GM12864 (cell line): ENCODE measurements at places on chromosomes 6 and 20.

DNA sequence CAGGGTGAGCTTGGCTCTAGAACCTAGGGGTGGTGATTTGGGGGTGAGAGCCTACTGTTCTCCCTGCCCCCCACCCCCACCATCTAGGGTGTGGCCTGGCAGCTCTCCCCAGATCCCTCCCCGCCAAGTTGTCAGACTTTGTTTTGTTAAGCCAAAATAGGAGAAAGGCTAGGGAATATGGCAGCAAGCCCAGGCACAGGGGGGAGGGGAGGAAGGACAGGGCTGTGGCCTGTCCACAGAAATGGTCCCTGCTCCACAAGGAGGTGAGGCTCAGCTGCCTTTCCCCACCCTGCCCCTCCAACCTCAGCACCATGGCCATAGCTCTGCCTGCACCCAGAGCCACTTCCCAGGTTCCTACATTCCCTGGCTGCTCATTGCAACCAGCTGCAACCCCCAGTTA lies 17.2 kb downstream of the SCUBE3 start:
- DNase-seq: no peak

GRCh38 chr20:17941087-17941825 lies 27.3 kb downstream of the SNX5 start:
- no peak for DNase-seq

GRCh38 chr20:25194333-25194972 lies 1.1 kb upstream of the ENTPD6 start:
- DNase-seq: no peak

GRCh38 chr6:129749749-129750120 lies 39.8 kb upstream of the ARHGAP18 start:
- DNase-seq: no peak

GRCh38 chr6:35341557-35341956 lies 801 bp upstream of the PPARD start:
- no peak for DNase-seq

DNA sequence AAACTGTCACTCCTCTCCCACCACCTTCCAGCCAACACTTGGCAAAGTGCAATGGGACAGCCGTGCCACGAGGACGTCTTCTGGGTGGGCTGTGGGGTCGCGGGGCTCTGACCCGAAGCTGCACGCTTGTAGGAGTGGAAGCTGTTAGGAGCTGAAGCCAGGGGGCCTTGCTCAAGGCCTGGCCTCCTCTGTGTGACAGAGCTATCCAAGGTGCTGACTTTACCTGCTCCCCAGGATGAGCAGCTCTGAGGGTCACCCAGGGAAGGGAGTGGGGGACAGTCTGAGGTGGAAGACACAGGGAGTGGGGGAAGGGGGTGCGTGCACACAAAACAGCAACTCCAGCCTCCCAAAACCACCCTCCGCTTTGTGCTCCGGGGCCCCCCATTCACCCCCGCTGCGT lies 17.5 kb upstream of the CHRNA4 start:
- no peak for DNase-seq

- DNase-seq: no peak
Measured at GRCh38 chr6:70221025-70221714, 81.7 kb downstream of the COL9A1 start.

DNA sequence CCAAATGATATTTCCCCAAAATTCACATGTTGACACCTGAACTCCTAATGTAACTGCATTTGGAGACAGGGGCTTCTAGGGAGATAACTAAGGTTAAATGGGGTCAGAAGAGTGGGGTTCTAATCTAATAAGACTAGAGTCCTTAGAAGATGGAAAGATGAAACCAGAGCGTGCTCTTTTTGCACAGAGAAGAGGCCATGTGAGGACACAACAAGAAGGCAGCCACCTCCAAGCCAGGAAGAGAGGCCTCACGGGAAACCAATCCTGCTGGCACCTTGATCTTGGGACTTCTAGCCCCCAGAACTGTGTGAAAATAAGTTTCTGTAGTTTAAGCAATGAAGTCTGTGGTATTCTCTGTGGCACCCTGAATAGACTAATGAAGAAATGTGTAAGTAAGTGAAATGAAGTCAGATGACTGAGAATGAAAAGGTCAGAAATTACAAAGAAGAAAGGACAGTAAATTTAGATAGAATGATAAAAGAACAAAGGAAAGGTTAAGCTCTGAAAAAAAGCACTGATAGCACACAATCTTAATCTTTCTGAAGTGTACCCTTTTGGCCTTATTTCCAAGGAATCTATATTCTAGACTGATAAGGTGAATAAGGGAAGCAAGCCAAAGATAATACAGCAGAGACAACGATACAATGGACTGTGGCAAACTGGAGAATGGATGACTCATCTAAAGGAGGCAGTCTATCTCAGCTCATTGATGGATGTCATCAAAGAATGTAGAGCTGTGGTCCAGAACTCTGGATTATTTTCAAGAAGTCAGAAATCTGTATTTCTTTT lies 110.4 kb downstream of the MYB start:
- no peak for DNase-seq

- no peak for DNase-seq
Measured at GRCh38 chr20:37734228-37734985, 40.6 kb downstream of the CTNNBL1 start.

GRCh38 chr20:53336892-53337291 lies 256.7 kb downstream of the ZNF217 start:
- DNase-seq: no peak

GRCh38 chr6:133062077-133062476 lies 179.1 kb upstream of the EYA4 start:
- no peak for DNase-seq

GRCh38 chr6:37994223-37994622 lies 174.7 kb downstream of the ZFAND3 start:
- DNase-seq: no peak

DNA sequence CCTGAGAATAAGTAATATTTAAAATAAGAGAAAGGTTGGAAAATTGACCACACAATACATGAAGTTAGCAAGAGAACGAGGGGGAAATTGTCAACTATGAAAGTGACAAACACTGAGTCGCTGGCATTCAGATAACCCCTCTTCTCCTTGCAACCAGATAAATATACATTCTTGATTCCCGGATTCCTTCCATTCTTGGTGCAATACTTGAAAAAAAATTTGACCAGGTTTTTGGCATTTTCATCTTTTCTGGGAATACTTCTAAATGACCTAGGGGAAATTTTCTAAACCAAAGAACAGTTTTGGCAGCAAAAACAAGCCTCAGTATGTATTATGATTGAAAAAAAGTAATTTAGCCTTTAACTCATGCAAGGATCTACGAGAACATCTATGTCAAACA lies 164.0 kb downstream of the PDE7B start:
- DNase-seq: no peak

- DNase-seq: no peak
Measured at GRCh38 chr6:125020385-125020784, 58.1 kb downstream of the RNF217 start.

- DNase-seq: no peak
Measured at GRCh38 chr6:150967381-150967780, 101.9 kb downstream of the MTHFD1L start.

DNA sequence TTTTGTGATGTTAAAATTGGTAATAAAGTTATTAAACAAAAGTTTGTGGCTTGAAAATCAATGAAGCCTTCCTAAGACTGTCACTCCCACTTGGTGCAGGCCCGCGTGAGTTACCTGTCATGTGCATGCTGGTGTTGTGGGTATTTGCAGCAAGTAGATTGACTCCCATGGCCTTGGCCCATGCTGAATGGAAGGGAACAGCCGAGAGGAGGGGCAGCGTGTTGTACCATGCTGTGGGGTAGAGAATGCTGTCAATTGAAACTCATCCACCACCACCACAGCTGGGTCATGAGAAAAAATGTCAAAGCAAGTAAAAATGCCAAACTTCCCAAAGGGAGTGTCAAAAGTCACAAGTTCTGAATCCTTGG lies 12.7 kb upstream of the VNN1 start:
- no peak for DNase-seq

DNA sequence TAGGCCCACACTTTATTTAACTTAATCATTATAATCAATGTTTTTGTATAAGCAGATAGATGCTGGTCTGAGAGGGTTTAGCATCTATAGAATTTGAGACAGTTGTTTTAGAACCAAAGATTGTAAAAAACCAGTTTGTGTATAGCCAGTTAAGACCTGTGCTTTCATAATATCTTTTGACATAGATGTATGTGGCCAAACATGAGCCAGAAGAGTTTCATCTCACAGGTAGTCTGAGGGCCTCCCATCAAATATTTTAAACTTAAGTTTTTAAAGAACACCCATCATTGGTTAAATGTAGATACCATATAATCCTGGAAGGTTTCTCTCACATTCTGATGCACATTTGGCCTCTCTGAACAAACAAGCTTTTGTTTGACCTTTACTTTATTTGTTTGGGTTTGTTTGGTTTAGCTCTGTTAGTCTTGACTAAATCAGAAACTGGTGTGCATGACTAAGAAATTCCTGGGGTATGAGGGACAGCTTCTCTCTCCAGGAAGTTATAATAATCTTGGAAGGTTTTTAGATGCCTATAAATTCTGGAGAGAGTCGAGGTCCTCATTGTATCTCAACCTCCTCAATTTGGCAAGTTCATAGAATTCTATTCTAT lies 58.0 kb upstream of the TMEM200A start:
- no peak for DNase-seq

DNA sequence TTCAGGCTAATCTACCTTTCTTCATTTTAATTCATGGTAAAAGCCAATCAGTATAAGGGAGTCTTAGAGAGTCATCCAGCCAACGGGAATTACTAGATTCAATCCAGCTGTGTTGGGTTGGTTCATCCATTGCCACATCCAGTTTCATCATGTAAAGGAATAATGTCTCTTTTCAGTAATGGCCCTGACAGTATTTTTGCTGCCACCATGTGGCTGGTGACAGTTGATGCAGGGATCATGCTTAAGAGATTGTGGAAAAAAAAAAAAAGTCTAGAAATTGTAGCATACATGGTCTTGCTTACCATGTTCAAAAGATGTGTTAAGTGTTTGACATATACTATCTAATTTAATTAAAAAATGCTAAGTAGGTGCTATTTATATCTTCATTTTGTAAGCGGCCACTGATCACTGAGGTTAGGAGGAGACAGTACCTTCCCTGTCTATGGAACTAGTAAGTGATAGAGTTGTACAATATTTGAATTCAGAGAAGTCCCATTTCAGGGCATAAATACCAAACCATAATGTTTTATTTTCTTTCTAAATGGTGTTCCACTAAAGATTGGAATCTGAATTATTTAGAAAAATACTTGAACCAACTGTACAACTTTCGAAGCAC lies 135.9 kb downstream of the KHDRBS2 start:
- DNase-seq: peak; percentile 10

- DNase-seq: no peak
Measured at GRCh38 chr20:53390770-53391169, 202.9 kb downstream of the ZNF217 start.

- DNase-seq: no peak
Measured at GRCh38 chr6:42820512-42821340, 38.9 kb downstream of the BICRAL start.

- no peak for DNase-seq
Measured at GRCh38 chr6:166275714-166276166, 32.5 kb downstream of the PRR18 start.

GRCh38 chr6:23534351-23534750 lies 591.7 kb upstream of the NRSN1 start:
- no peak for DNase-seq

GRCh38 chr20:37946946-37947345 lies 44.0 kb downstream of the VSTM2L start:
- no peak for DNase-seq

- no peak for DNase-seq
Measured at GRCh38 chr6:166050559-166050958, 117.1 kb downstream of the TBXT start.

DNA sequence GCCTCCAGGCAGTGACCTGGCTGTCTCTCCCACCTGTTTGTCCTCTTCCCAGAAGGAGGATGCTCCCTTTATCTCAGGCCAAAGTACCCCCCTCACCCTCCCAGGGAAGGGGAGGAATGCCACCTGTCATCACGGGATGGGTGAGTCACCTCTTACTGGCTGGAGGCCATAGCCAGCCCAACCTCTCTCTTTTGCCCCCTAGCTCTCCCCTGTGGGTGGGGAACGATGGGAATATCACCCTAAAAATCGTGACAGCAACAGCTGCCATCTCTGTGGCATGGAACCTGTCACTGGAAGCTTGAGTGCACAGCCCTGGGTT lies 137.5 kb upstream of the PTPN1 start:
- no peak for DNase-seq

DNA sequence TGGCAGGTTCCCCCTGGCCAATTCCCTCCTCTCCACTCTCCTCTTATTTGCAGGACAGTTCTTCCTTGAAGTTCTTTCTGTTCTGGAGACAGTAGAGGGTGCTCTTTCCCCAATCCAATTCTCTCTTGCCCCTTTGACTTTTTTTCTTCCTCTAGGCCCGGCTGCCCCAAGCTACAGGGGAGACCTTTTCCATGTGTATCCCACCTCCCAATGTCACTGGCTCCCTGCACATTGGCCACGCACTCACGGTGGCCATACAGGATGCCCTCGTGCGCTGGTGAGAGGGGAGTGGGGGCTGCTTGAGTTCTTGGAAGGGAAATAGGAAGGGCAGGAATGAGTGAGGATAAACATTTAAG lies 1.5 kb downstream of the VARS2 start:
- peak; percentile 21 for DNase-seq

- DNase-seq: no peak
Measured at GRCh38 chr6:87277123-87277522, 45.3 kb upstream of the SMIM8 start.

DNA sequence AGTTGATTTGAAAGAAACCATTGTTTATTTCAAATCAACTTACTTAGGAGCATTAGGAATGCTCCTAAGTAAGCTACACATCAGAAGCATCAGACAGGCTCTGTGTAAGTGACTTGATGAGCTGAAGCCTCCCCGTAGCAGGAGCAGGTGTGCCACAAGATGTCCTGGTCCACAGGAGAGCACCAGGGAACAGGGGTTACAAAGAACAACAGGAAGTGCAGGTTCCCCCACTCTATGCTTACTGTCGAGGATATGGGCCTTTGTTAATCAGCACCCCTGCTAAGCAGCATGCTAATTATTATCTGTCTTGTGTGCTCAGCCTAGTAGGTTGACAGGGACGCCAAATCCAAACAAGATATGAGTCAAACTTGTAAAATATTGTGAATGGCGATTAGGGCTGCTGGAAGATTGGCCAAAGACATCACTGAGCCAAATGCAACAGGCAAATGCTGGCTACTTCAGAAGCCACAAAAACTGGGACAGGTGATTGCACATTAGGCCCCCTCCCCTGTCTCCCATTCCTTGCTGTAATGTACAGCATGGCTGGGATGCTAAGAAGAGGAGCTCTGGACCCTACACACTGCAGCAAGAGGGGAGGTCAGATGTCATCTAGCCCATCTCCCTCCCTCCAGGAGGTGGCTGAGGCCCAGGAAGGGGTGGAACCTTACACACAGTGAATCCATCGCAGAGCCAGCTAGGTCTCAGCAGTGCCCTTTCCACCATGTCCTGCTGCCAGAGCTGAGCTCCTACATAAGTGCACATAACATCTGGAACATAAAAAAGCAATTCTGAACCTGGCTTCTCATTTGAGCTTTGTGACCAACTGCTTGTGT lies 939 bp downstream of the TGM3 start:
- DNase-seq: no peak
